ENCODE measurements at places on chromosomes 4 and X.

- no peak for DNase-seq
Measured at GRCh38 chr4:170012629-170012958, 13.6 kb downstream of the MFAP3L start.

DNA sequence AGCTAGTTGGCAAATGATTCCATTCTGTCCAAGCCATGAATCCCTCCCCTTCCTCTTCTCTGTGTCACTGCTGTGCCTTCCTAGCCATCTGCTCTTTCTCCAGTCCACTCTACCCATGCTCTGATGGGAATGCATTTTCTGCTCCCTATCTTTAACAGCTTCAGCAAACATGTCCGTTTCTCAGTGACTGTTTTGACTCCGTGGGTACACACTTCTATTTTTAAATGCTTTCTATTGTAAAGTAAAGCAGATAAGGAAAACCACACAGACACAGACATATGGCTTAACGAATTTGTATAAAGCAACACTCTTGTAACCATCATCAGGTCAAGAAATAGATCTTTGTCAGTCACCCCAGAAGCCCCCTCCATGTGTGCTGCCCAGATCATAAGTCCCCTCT lies 72.4 kb upstream of the KLHL13 start:
- no peak for DNase-seq

DNA sequence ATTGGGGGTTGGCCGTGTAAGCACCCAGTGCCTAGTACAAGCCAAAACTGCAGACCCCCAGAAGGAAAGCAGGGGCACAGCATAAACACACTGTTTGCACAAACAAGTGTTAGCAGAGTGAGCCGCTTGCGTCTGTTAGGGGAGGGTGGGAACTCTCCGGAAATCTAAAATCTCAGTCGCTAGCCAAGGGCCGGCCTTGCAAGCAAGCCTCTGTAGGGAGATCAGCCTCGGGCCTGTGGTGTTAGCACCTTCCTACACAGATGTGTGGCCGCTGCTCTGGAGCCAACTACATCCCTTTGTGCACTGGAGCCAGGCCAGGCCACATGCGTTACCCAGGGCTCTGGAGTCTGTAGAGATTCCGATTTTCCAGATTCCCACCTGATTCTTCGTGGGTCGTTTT lies 67.1 kb downstream of the GPR143 start:
- no peak for DNase-seq

DNA sequence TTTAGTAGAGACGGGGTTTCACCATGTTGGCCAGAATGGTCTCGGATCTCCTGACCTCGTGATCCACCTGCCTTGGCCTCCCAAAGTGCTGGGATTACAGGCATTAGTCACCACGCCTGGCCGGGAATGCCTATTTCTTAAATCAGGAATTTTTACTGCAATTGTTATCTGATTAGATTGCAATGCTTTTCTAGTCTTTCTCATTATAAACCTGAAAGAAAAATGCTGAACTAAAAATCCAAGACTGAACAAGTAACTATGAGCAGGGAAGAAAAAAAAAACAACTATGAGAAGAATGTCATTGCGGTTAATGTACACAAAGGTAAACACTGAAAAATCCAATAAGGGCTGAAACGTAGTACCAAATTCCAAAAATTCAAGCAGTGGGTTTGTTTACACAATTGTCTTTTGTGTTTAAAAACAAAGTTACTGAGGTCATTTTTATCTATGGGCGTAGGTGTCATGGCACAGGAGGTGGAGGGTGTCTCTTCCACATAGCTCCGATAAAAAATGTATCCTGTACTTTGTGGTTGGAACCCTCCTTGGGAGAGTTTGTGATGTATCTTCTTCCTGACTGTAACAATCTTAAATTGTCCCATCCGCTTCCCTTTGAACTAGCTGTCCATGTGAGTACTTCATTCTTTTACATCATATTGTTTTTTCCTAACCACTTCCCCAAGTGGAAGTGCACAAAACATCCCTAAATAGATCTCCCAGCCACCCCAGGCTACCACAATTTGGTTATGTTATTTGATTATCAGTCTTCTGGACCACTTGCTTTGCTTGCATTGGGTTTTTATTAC lies 11.1 kb upstream of the TMEM156 start:
- no peak for DNase-seq

DNA sequence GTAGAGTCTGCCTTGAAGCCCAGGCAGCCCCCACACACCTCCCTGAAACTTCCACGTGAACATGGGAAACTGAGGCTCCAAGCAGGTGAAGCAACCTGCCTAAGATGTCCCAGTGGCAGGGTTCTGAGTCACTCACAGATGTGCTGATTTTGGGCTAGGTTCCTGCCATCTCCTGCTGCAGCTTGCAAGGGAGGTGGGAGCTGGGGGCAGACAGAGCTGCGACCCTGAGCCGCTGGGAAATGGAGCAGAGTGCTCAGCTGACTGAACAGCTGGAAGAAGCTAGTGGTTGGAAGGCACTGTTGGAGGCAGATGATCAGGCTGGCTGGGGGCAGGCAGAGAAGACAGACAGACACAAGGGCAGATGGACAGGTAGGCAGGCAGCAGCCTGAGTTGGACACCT lies 3.6 kb upstream of the FATE1 start:
- no peak for DNase-seq

DNA sequence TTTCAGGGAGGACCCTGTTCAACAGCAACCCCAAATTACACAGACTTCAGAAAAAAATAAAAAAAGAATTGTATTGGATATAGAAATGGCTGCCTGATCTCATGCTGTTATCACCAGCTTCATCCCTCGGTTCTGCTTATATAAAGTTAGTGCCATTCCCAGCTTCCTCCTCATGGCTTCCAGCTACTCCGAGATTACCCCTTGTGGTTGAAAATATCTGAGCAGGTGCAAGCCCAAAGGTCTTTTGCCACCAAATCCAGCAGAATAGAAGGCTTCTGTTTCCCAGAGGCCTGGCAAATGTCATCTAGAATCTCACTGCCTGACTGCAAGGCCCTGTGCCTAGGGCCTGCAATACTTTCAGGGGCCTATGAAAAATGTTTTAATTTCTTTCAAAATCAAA lies 13.8 kb upstream of the HPGDS start:
- no peak for DNase-seq

- no peak for DNase-seq
Measured at GRCh38 chrX:21948897-21949578, 8.5 kb downstream of the SMS start.

GRCh38 chr4:145861336-145862318 lies 77.0 kb downstream of the ZNF827 start:
- no peak for DNase-seq

GRCh38 chrX:13131396-13132137 lies 87.1 kb upstream of the FAM9C start:
- no peak for DNase-seq

DNA sequence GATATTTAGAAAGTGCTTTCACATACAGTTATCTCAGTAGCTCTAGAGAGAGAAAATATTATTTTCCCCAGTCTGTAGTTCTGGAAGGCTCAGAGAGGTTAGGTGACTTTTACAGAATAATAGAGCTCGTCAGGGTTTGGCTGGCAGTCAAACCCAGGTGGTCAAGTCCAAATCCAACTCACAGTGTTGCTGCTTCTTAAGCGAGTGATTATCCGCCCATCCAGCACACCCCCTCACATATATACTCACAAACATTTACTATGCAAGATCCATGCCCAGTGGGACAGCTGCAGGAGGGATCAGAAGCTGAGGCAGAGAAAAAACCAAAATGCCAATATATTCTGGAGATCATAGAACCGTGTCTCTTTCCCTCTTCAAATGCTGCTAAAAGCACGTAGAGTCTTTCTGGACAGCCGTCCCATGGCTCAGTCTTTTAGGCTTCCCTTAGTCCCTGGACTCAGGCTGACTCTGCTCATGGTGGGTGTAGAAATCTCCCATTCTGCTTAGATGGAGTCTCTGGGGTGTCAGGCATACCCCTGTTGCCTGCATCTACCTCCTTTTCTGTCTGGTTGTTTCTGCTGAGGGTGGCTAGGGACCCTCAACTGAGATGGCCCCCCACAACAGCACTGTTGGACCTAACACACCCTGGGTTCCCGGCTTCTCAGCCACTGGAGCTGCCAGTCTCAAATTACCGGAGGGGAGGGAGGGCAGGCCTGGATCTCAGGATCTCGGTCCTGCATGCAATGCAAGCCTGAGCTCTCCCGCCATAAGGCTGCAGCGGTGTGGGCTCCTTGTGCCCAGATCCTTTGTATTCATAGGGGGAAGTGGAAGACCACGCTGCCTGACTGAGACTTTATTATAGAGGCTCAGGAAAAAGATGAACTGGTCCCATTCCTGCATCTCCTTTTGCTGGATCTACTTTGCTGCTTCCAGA lies at the start of gene CHRNA9:
Gene CHRNA9, plus strand, starts transcription at position 743 of the 934 bp plus-strand sequence. Its CDS starts 135 bp downstream, at position 878.
- no peak for DNase-seq

DNA sequence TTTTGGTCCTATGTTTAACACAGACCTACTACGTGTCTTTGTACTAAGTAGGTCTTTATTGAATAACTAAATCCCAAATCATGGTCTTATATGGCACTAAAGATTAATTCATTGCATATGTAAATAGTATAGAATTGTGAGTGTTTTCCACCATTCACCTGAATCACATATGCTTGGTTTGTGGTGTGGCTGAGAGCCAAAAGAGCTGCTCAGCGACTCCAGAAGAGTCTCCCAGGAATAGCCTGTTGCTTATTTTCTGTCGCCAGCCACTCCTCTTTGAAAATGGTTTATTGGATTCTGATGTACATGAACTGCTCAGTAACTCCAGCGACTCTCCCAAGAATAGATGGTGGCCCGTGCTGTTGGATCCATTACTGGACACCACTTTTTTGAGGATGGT lies 184.5 kb downstream of the CLCN4 start:
- DNase-seq: no peak

GRCh38 chr4:186746581-186746980 lies 22.9 kb upstream of the FAT1 start:
- no peak for DNase-seq

- no peak for DNase-seq
Measured at GRCh38 chr4:142265536-142265935, 580.6 kb downstream of the INPP4B start.

Data from dorsolateral prefrontal cortex (tissue), 122 donors.